ENCODE measurements at places on chromosomes 5 and 9.

DNA sequence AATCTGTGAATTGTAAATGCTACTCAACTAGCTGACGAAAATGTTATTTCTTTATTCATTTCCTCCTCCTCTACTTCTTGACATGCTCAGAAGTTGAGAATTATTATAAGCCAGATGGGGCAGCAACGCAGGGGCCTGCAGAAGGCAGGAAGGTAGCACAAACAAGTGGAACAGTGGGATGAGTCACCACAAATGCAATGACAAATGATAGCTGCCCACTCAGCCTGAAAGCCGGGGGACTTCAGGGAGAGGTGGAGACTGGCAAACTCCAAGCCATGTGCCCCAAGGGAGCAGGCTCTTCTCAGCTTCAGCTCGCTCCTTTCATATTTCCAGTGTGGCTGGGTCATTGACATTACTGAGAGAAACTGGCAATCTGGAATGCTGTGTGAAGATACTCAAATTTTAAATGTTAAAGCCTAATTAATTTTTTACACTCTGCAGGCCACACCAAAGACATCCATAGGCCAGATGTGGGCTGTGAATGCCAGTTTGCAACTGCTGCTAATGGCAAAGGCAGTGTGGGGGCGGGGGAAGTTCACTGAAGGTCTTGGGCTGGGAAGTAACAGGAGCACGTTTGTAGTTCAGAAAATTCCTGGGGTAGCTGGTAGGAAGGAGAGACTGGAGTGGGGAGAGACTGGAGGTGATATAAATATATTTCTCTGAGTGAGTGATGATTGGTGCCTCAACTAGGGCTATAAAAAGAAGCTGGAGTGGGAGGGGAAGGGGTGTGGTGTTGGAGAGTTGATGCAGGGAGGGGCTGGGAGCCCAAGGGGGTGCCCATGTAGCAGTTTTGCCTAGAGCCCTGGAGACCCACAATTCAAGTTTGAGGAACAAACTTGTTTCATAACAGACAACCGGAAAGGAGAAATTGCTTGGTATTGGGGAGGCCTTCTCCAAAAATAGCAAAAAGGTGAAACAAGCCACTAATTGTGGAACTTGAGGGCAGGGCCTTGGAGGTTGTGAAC is 20.8 kb upstream of the ADRB2 start:
- DNase-seq: peak; percentile 21

- no peak for DNase-seq
Observed at GRCh38 chr5:180649297-180650039, at the start of gene FLT4. Gene FLT4 (minus strand): TSS chr5:180649600. CDS start chr5:180649545, 55 bp downstream.

DNA sequence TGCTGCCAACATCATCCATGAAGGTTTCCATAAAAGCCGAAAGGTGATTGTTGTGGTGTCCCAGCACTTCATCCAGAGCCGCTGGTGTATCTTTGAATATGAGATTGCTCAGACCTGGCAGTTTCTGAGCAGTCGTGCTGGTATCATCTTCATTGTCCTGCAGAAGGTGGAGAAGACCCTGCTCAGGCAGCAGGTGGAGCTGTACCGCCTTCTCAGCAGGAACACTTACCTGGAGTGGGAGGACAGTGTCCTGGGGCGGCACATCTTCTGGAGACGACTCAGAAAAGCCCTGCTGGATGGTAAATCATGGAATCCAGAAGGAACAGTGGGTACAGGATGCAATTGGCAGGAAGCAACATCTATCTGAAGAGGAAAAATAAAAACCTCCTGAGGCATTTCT is 10.1 kb downstream of the TLR4 start:
- no peak for DNase-seq

- no peak for DNase-seq
Observed at GRCh38 chr5:107753427-107753826, 82.7 kb upstream of the EFNA5 start.

DNA sequence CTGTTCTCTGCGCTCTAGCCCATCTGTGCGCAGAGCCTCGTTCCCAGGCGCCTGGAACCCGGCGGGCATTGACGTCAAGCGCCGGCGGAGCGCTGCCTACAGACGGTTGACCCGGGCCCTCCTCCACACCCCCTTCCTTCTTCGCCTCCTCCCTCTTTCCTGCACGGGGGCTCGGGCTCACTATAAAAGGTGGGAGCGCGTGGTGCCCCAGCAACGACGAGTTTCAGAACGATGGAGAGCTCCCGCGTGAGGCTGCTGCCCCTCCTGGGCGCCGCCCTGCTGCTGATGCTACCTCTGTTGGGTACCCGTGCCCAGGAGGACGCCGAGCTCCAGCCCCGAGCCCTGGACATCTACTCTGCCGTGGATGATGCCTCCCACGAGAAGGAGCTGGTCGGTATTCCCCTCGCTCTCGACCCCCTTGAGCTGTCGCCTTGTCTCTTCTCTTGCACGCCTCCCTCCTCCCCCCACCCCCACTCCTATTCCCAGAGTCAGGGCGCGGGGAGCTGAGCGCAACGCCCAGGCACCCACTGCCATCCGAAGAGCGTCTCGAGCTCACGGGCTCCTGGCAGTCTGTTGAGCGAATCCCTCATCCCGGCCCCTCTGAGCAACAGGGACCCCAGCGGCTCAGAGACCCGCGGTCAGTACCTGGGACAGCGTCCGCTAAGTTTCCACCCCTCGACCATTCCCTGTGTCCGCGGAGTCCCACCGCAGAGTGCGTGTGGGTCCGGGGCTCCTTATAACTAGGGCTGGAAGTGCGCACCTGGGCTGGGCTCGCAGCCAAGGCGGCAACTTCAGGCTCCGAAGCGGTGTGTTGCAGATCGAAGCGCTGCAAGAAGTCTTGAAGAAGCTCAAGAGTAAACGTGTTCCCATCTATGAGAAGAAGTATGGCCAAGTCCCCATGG is at the start of gene CARTPT:
Gene CARTPT, plus strand, starts transcription at position 213 of the 902 bp plus-strand sequence. Its CDS starts 19 bp downstream, at position 232.
- DNase-seq: no peak

GRCh38 chr5:169798438-169798837 is 161.4 kb downstream of the DOCK2 start:
- no peak for DNase-seq

- no peak for DNase-seq
Observed at GRCh38 chr9:106920701-106921283, 57.8 kb downstream of the ZNF462 start.

DNA sequence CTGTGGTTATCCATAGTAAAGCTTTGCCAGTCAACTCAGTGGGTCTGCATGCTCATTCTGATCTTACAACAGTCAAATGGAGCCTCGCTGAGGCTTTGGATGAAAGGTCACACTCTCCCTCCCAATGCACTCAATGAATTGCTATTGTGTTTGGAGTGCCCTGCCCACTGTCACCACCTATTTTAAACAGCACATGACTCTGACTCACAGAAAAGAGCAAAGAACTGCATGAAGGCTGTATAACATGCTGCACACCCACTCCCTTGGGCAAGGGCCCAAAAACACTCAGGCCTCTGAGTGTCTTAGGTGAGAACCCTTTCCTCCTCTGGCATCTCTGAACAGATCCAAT is 118.7 kb upstream of the CCDC112 start:
- DNase-seq: no peak

DNA sequence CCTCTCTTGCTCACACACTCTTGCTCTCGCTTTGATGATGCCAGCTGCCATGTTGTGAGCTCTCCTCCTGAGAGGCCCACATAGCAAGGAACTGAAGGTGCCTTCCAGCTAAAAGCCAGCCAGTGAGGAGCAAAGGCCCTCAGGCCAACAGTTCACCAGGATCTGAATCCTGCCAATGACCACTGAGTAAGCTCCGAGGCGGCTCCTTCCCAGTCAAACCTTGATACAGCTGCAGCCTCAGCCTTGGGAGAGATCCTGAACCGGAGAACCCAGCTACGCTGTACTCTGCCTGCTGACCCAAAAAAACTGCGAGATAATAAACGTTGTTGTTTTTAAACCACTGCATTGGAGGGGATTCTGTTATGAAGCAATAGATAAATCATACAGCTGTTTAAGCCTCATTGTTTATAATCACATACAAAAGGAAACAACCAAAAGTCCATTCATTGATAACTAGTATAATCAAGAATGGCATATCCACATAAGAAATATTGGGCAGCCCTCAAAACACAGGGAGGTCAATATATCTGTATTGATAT is 49.0 kb upstream of the IFNK start:
- DNase-seq: no peak
